ENCODE measurements at places on chromosomes 5 and 9.
A peak's percentile ranks its signal among the peaks of the same experiment; 100 is the strongest.

DNA sequence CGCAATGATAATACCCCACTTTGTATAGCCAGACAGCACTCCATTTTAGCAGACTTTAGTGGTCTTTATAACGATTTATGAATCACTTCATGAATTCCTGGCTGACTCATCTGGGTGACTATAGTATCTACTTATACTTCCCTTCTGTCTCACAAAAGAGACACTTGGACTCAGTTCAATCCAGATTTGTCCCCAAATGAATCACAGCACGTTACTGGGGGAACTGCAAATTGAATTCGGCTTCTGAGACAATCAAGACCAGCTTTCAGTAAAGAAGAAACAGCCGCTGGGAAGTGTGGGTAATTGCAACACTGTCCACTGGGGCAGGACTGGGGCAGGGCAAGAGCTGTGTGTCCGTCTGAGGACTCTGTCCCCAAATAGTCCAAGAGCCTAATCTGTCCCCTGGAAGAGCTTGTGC, 337.3 kb upstream of the RFX3 start:
- no peak for DNase-seq

DNA sequence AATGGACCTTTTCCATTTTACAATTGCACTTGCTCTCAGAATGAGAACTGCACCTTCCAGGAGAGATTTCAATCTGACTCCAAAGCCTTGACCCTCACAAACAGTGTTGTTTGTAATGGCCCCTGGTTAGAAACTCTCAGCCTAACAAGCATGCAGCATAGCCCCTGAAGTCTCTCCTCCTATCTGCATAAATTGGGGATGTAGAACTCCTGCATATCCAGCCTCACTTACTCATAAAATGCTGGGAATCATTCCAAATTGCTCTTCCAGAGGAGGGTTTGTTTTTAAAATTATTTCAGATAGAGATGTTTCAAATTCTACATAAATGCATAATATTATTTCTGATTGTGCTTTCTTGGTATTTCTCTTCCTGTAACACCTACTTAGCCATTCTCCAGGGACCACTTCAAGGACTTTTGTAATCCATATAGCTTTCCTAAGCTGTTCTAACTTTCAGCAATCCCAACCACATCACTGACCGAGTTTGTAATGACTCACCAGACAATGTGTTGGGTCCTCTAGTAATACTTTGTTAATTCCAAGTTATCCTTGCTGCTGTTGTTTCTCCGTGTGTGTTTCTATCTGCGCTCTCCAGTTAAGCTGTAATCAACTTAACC, 143.8 kb upstream of the CCDC152 start:
- no peak for DNase-seq

GRCh38 chr9:87099407-87099806, 152.1 kb upstream of the GAS1 start:
- no peak for DNase-seq

- DNase-seq, result no peak
Observed at GRCh38 chr9:120158221-120158620, 421.7 kb downstream of the CDK5RAP2 start.

GRCh38 chr9:109969011-109969410, 189.0 kb downstream of the PALM2AKAP2 start:
- peak; percentile 8 for DNase-seq

DNA sequence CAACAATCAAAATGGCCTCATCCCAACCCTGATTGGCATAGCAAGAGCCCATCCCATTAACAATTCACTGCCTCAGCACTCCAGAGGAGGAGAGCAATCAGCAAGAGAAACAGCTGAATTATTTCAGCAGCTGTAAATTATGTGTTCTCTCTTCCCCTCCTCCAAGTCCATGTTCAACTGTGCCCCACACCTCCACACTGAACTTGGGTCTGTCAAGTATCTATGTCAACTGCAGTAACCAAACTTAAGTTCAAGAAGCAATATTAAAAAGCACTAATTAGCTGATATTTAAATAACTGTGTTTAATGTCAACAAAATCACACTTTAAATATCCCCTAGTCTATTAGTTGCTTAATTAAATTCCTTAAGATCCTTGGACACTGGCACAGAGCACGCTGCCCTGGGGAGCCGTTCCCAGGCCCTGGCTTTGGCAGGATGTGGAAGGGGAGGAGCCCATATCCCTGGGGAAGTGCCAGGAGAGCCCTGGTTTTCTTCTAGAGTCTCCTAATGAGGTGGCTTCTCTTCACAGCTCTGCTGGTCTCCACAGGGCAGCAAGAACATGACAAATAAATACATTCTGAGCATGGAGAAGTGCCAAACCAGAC, 50.6 kb downstream of the SIL1 start:
- no peak for DNase-seq

DNA sequence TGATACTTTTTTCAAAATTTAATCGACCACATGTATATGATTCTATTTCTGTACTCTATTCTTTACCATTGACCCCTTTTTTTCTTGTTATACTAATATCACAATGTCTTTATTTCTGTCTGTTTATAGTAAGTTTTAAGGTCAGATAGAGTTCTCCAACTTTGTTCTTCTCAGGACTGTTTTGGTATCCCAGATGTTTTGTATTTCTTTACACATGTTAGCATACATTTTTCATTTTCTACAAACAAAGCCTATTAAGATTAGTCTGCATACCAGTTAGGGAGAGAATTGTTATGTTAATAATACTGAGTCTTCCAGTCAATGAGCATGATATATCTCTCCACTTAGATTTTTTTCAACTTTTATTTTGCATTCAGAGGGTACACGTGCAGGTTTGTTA, 8.2 kb upstream of the CAMK4 start:
- no peak for DNase-seq

GRCh38 chr5:74888117-74888516, 21.9 kb upstream of the FAM169A start:
- DNase-seq, result no peak

DNA sequence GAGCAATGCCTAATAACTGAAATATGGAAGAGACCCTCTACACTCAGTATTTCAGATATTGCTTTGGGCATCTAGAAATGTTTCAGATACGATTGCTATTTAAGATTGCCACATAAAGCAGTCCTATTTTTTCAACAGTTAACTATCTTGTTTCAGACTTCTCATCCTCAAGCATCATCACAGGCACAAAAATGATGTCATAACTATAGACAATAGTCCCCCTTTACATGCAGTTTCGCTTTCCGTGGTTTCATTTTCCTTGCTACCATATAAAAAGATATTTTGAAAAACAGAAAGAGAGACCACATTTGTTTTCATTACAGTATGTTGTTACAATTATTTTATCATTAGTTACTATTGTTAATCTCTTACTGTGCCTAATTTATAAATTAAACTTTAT, 347.4 kb downstream of the NDUFS4 start:
- DNase-seq, result no peak

DNA sequence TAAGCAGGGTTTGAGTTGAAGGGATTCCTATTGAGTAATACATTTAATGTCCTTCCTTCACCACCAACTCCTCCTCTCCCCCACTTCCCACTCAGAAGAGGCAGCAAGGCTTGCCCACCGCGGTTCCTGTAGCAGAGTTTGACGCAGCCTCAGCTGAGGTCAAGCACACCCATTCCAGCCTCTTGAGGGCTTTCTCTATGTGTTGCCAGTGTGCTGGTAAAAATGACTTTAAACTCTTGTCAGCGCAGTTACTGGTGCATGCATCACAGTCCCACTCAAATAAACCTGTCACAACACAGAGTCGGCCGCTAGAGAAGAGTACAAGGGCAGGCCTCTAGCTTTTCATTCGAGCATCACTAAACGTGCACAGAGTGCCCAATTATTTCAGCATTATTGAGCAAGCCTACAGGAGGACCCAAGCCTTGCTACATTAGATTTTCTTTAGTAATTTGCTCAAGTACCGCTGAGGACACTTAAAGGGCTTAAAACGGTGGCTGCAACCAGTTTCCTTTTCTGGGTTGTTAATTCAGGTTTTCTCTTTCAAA, 79.6 kb downstream of the TLE4 start:
- peak; percentile 67 for DNase-seq

DNA sequence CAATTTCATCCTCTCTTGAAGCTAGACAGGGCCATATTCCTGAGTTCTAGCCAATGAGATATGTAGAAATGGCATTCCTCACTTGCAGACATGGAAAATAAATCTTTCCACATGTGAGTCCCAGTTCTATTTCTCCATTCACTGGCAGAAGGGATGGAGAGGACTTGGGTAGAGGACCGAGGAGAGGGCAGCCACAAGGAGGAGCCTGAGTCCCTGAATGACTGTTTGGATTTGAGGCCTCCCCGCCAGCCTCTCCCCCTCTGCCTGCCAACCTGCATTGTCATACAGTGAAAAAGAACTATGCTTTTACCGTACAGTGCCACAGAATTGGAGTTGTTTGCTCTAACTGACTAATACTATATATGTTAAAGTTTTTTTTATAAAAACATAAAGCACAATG, 583.0 kb upstream of the WWC1 start:
- no peak for DNase-seq

- no peak for DNase-seq
Observed at GRCh38 chr5:74546796-74547195, 93.7 kb downstream of the ENC1 start.

GRCh38 chr5:111401906-111402305, 110.4 kb downstream of the STARD4 start:
- no peak for DNase-seq

- DNase-seq, result no peak
Observed at GRCh38 chr9:75086541-75087288, 1.2 kb downstream of the NMRK1 start.

DNA sequence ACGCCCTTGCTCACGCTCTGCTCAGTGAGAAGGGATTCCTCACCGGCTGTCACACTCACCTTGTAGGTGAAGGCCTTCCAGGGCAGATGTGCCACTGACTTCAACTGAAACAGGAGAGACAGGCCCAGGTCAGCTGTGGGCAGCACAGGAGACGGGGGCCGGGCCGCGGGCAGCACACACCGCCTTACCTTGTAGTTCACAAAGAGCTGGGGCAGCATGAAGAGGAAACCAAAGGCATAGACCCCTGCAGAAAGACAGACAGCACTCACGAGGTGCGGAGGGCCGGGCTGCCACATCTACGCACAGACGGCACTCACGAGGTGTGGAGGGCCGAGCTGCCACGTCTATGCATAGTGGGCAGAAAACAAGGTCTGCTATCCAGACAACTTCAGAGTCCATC, 23.3 kb downstream of the CLPTM1L start:
- no peak for DNase-seq

- peak; percentile 27 for DNase-seq
Observed at GRCh38 chr5:147223948-147224791, 10.7 kb upstream of the STK32A start.
